ENCODE measurements at places on chromosomes 12 and 14. TPM values are rescaled to one million over a fixed set of nuclear protein-coding genes. Genes with fewer than 3 reads are reported as not detected.

IRAK3 gene
- total RNA-seq: 2.6 TPM

HVCN1 gene
- total RNA-seq: 5.8 TPM

PLEK2 gene
- 4.5 TPM for total RNA-seq

TTC9 gene
- total RNA-seq: under 0.01 TPM

LUM gene
- total RNA-seq: 603 TPM

GLS2 gene
- total RNA-seq: not detected

FGF6 gene
- not detected for total RNA-seq

NEMP1 gene
- total RNA-seq: 10.0 TPM

SP1 gene
- total RNA-seq: 31.2 TPM

MYO1A gene
- total RNA-seq: under 0.01 TPM

SIX4 gene
- 8.7 TPM for total RNA-seq

CLEC2A gene
- not detected for total RNA-seq

SLCO1B1 gene
- not detected for total RNA-seq

GARIN6 gene
- not detected for total RNA-seq

HOXC12 gene
- under 0.01 TPM for total RNA-seq

TPPP2 gene
- not detected for total RNA-seq

IFI27L1 gene
- 9.9 TPM for total RNA-seq

All from fibroblast of villous mesenchyme (primary cell).